ENCODE measurements at places on chromosomes 11 and 22.

- no peak for DNase-seq
Observed at GRCh38 chr11:10233581-10233980, 60.4 kb downstream of the SBF2 start.

GRCh38 chr11:134517115-134517514, 105.1 kb upstream of the B3GAT1 start:
- DNase-seq, result no peak

DNA sequence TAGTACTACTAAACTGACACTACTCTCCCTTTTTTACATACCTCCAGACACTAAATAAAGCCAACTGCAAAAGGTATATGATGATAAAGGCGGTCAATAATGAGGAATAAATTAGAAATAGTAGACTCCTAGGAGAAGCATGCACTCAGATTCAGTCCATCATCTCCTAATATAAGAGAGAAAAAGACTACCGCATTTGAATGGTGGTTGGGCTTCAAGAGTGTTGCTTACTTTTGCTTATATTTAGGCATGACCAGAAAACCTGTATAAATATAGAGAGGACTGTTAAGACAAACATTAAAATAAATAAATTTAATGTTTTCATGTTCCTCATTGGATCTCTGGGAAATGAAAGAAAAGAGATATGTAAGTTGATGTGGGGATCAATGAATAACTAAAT, 1137.0 kb downstream of the FAM181B start:
- no peak for DNase-seq

- DNase-seq, result no peak
Observed at GRCh38 chr22:24768537-24769374, 5.8 kb downstream of the PIWIL3 start.

GRCh38 chr22:49589301-49589700, 238.4 kb downstream of the BRD1 start:
- no peak for DNase-seq

DNA sequence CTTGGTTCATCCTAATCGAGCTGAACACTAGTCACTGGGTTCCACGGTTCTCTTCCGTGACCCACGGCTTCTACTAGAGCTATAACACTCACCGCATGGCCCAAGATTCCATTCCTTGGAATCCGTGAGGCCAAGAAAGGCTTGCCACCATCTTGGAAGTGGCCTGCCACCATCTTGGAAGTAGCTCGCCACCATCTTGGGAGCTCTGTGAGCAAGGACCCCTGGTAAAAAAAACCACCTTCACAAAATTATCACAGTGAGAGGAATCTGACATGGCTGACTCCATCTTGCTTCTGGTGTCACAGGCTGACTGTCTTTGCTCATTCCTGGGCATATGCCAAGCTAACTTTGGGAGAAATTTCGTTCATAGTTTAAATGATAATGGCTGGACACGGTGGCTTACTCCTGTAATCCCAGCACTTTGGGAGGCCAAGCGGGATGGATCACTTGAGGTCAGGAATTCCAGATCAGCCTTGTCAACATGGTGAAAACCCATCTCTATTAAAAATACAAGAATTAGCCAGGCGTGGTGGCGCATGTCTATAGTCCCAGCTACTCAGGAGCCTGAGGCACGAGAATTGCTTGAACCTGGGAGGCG, 18.9 kb upstream of the KCTD14 start:
- no peak for DNase-seq
